ENCODE measurements at places on chromosomes 1 and 21.

- DNase-seq, result no peak
Observed at GRCh38 chr21:29264721-29265120, 34.0 kb upstream of the BACH1 start.

- DNase-seq, result no peak
Observed at GRCh38 chr1:15388201-15388880, 21.3 kb upstream of the EFHD2 start.

GRCh38 chr1:196861429-196861828 is 26.4 kb upstream of the CFHR4 start:
- DNase-seq, result no peak

- DNase-seq, result no peak
Observed at GRCh38 chr1:32893198-32894018, 7.1 kb downstream of the HPCA start.

DNA sequence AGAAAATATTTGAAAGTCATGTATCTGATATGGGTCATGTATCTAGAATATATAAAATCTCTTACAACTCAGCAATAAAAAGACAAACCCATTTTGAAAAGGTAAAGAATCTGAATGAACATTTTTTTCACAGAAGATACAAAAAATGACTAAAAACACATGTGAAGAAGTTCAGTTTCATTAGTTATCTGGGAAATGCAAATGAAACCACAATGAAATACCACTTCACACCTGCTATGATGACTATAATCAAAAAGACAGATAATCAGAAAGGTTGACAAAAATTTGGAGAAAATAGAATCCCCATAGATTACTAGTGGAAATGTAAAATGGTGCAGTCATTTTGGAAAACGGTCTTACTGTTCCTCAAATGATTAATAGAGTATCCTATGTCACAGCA is 631.0 kb downstream of the MRPL39 start:
- DNase-seq, result no peak

- no peak for DNase-seq
Observed at GRCh38 chr1:181483285-181484195, at the start of gene CACNA1E. CACNA1E (plus strand) TSS chr1:181483517; CDS start chr1:181483745, 228 bp downstream.

DNA sequence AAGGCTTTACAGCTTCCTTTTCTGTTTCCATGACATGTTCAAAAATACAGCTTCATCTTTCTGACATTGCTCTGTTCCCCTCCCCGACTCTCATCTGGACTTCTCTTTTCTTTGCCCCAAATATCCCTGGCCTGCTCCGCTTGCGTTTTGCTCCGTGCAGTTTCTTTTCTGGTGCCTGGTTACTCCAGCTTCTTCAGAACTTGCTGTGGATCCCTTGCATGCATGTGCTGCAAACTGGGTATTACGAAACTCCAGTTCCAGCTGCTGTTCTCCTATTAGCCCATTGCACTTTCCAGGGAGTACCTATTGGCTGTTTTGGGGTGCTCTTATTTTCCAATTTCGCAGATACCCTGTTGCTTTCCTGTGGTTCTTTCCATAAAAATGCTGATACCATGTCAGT is 9.9 kb upstream of the NDC1 start:
- DNase-seq, result no peak

DNA sequence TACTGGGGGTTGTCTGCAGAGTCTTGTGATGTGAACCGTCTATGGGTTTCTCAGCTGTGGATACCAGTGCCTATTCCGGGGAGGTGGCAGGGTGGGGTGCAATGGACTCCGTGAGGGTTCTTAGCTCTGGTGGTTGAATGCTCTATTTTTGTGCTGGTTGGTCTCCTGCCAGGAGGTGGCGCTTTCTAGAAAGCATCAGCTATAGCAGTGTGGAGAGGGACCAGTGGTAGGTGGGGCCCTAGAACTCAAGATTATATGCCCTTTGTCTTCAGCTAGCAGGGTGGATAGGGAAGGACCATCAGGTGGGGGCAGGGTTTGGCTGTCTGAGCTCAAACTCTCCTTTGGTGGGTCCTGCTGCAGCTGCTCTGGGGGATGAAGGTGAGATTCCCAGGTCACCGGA is 127.3 kb upstream of the PLD5 start:
- no peak for DNase-seq

DNA sequence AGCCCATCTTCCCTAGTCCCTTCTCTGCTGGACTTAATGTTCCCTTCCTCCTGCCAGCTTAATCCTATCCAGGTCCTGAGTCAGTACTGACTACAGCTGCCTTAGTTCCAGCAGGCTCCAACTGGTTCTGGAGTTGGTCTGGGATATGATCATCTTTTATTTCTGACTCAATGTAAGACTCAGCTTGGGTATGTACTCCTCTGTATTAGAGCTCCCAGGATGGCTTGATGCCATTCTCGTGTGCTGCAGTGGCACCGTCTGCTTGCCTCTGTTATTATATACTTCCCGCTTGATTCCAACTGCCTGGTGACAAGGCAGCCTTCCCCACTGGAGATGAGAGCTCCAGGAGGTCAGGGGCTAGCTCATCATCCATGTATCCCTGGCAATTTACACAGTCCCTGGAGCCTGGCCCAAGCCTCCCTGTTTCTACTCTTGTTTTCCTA is 164.4 kb upstream of the DPT start:
- no peak for DNase-seq

DNA sequence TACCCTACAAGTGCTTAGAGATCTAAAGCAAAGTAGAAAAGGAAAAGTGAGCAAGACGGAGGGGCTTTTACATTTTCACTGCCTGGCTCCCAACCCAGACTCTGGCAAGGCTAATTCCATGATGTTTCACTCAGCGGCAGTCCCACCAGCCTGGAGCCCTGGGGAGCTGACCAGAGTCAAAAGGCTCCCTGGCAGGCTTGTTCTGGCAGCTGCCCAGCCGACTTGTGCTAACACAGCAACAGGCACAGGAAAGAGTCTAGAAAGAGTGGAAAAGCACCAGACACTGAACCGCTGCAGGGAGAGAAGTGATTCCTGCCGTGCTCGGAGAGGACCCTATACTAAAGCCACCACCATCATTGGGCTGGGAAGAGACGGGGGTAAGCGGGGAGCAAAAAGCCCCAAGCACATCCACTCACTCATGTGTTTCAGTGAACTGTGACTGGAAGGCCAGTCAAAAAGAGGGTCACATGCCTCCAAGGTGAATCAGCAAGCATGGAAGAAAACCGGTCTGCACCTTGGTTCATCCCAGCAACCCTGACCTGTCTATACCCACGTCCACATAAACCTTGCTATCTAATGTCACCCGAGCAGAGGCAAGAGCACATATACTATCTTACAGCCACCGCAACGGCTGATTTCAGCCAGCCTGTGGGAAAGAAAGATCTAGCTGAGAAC is 8.0 kb downstream of the SMIM12 start:
- DNase-seq, result no peak

DNA sequence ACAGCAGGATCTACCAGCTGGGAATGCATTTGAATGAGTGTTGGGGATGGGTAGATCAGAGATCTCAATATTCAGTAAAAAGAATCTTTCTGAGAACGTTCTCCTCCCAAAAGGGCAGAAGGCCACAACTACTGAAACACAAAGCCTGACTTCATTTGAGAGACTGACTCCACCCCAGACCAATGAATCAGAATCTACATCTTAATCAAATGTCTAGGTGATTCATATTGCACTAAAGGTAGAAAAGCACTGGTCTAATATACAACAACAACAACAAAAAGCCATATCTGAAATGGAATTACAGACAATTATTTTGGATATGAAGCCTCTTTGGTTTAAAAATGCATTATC is 123.9 kb downstream of the SMYD3 start:
- DNase-seq, result no peak

DNA sequence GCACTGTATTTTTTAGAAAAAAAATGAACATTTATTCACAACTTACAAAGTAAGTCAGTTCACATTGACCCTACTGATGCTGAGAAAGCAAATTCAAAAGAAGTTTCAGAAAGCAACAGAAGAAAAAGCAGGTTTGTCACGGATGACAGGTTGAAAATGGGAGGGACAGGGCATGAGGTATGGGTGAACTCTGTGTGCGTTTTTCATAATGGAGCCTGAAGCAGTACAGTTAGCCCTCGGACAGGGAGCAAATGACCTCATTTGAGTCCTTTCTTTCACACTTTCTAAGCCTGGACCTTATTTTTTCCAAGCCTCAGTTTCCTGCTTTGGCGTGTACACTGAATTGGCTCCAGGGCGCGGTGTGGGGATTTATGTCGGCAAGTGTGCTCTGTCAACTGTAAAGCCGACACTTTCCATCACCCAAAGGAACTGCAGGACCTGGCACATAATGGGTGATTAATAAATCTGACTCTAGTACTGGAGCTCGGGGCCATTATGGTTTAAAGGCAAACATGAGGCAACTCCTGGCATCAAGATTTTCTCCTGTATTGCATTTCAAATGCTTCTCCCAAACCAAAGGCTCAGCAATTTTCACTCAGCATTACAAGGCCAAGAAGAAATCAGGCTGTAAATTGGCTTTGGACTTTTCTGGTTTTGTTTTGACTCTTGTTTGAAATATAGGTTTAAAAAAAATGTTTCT is 345.5 kb upstream of the DUSP10 start:
- DNase-seq, result no peak

GRCh38 chr1:172255223-172255560 is 165.3 kb upstream of the C1orf105 start:
- DNase-seq, result no peak

DNA sequence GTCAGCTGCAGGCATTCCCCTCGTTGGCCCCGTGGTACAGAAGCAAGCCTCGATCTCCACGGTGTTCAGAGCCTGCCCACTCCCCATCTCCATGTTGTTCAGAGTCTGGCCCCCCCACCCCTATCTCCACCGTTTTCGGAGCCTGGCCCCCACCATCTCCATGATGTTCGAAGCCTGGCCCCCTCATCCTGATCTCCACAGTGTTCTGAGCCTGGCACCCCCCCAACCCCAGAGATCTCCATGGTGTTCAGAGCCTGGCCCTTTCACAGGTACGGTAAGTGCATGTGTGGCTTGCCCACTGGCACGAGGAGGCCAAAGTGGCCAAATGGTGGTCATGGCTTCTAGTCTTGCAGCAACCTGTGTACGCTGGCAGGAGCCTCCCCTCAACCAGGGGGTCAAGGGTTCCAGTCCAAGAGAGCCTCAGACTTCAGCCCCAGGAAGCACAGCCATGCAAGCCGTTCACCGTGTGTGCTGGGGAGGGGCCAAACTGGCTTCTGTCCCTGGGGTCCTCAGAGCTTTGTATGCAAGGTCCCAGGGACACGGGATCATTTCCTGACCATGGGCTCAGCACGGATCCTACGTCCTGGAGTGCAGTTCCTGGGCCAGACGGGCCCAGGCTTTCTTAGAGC is 13.3 kb upstream of the PCBP3 start:
- no peak for DNase-seq

GRCh38 chr1:33736496-33736895 is 127.4 kb upstream of the HMGB4 start:
- DNase-seq, result no peak
